Stimulated activated CD4-positive, alpha-beta T cell treated with anti-CD3 and anti-CD28 coated beads, Interleukin-15, amount 100 ng/mL, for 1 hour (primary cell): ENCODE measurements at places on chromosomes 7 and 10.

DNA sequence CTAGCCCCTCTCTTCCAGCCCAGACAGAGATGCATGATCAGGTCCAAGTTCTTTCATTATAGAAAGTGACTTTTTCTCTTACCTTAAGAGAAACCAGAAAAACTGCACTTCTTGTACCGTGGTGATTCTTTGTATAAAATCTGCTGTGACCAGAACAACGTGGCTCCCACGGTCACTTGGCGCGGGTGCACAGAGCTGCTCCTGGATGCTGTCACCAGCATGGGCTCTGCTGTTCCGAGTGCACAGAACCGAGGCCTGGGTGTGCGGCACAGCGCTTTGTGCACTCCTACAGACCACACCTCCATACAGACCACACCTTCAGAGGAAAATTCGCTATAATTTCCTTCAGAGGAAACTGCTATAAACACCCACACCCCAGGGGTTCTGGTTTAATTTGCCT is 26.0 kb downstream of the VIPR2 start:
- no peak for DNase-seq

GRCh38 chr7:71419546-71420337 is 287.8 kb downstream of the GALNT17 start:
- DNase-seq, result no peak

GRCh38 chr7:157612664-157613561 is 276.1 kb downstream of the DNAJB6 start:
- DNase-seq, result peak; percentile 23

- no peak for DNase-seq
Measured at GRCh38 chr7:27128034-27128433, 2.5 kb downstream of the HOXA4 start.

- no peak for DNase-seq
Measured at GRCh38 chr7:140593672-140593982, 47.0 kb downstream of the DENND2A start.

DNA sequence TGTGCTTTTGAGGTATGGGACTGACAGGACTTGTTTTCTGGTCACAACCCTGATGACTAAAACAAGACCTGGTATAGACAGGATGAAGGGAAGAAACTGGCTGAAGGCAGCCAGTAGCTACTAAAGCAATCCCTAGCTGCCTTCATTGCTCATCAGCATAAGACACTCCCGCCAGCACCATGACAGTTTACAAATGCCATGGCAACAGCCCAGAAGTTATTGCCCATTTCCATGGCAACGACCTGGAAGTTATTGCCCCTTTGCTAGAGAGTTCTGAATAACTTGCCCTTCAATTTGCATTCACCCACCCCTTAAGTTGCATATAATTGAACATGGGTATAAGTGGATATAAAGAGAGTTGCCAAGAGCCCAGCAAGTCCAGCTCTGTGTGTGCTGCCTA is 169.6 kb upstream of the FAM171A1 start:
- DNase-seq, result no peak

GRCh38 chr10:2399482-2399881 is 662.2 kb upstream of the ADARB2 start:
- no peak for DNase-seq

- DNase-seq, result no peak
Measured at GRCh38 chr10:88198023-88198422, 334.6 kb downstream of the PTEN start.

- no peak for DNase-seq
Measured at GRCh38 chr10:93615576-93616235, 3.4 kb downstream of the PDE6C start.

- DNase-seq, result no peak
Measured at GRCh38 chr7:38628630-38629385, 2.4 kb downstream of the AMPH start.

DNA sequence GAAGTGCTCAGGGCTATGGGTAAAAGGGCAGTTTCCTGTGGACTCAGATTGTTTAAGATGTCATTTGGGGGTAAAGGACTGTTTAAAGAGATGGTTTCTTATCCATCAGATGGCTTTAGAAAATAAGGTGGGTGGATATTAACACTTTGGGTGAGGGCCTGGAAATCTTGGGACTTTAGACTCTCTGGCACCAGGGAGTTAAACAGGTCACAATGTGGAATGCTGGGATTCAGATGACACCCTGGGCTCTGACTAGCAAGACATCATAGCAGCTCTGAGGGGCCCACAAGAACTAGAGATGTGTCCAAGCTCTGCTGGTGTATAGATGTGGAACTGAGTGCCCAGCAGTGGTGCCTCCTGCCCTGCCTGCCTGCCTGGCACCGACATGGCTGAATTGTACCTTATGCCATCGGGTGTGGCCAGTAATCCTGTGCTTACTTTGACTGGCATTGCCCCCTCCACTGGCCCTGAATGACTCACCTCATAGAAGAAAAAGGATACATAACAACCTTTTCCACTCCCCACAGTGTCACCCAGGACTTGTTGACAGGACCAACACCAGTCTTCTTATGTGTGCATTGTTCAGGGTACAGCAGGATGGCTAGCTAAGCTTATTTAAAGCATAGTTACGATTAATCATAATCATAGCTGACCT is 100.0 kb upstream of the PRR15 start:
- no peak for DNase-seq

DNA sequence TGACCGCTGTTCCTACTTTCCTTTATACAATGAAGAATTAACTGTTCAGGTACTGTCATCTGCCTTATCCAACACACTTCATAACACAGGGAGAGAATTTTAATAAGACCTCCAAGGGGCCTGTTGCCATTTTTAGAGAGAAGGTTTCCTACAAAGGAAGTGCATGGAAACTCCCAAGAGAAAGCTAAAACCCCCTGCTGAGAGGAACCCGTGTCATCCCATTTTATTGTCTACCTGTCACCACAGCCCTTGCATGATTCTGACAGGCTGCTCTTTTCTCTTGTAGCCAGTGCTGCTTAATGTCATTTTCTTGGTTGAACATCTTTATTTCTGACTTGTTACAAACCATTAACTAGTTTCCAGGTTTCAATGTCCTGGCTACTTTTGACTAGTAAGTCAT is 98.4 kb downstream of the SNX10 start:
- DNase-seq, result no peak

GRCh38 chr10:133241501-133242205 is 4.0 kb downstream of the VENTX start:
- no peak for DNase-seq

DNA sequence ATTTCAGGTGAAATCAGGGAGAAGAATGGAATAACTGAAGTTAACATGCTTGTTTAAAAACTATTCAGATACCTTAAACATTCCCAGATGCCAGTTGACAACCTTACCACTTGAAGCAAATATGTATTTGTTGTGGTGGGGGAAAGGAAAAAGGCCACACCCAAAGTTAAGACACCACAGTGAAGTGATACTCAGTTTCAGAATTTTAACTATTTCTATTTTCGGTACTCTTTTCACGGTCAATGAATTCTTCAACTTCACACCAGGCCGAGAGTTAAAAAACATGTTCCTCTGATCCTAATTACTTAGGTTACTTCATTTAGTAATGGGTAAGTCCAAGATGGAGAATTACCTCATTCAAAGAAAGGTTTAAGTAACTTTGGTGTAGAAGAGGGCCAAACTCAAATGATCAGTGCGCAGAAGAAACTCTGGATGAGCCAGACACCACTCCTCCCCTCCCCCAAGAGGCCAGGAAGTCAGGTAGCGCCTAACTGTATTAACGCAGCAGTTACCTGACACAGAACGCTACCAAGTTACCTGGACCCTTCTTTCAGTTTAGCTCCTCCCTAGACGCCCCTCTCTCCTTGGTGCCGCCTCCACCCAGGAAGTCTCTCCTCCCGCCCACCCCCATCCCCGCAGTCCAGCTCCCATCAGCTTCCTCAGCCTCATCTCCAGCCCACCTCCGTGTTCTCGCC is 700 bp downstream of the MTPN start:
- DNase-seq, result no peak

DNA sequence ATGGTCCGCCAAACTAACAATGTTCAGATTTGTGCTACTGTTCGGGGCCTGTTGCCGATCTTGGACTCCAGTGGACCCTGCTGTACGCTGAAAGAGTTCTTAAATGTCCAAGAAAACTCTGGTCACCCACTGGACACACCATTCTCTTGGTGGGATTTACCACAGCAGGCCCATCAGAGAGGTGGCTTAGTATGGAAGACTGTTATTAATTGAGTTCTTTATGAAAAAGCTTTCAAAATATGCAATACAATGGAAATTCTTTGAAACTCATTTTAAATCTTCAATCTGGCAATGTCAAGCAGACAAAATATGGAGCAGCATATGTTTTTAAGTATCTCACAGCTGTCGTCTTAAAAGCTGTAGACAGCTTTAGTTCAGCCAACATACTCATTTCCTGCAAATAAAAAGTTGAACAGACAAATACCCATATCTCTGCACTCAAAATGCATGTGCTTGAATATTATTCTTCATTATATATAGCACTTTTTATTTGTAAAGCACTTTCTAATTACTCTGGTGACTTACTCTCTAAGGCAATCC is 37.4 kb upstream of the GRM8 start:
- no peak for DNase-seq

DNA sequence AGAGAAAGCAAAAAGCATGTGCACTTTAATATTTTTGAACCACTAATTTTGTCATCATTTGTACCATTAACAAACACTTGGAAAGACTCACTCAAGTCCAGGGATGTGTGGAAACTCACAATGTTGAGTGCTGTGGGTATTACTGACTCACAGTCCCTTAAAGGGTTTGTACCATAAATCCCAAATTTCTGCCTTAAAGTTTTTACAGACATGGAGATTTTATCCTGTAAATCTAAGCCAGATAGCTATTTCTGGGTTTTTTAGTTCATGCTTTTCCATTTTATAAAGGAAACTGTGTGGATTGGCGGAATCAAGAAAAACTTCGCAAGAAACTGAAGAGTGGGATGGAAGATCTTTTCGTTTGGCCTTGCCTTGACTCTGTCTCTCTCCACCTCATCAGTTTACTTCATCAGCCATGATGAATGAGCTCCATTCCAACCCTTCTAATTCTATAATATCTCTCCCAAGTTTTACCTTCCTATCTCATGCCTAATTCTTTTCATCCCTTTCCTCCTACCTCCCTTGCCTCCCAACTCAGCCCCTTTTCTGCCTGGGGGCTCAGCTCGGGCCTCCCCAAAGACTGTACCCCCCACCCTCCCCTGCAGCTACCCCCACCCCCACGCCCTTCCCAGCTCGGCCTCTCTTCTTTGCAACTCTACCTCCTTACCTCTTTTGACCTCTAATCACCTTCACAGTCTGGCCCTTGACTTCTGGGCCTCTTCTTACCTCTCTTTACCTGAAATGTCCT is 218.5 kb upstream of the MKLN1 start:
- no peak for DNase-seq

- DNase-seq, result no peak
Measured at GRCh38 chr7:41825927-41826480, 123.1 kb upstream of the INHBA start.

DNA sequence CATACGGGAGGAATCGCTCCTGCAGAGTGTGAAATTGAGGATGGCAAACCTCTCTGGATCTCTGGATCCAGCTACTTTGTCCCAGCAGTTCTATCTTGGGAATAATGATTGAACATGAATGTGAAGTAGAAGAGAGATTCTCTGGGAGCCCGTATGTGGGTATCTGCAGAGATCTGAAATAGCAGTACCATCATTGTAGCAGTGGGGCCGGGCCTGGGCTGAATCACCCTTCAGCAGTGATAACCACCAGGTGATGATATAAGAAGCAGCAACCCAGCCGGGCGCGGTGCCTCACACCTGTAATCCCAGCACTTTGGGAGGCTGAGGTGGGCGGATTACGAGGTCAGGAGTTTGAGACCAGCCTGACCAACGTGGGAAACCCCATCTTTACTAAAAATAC is 51.9 kb downstream of the SKIDA1 start:
- no peak for DNase-seq

DNA sequence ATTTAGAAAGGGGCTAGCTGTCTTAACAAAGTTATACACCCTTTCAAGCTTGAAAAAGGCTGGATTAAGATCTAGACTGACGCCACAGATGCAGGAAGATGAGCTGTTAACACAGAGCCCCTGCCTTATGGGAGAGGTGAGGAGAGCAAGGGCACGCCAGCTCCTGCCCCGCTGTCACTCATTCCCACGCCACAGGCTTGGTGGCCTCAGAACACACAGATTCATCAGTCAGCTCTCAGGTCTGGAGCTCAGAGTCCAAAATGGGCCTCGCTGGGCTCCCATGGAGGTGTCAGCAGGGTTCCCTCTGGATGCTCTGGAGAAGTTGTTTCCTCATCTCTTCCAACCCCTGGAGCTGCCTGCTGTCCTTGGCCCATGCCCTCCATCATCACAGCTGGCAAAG is 554.2 kb downstream of the TCERG1L start:
- no peak for DNase-seq

DNA sequence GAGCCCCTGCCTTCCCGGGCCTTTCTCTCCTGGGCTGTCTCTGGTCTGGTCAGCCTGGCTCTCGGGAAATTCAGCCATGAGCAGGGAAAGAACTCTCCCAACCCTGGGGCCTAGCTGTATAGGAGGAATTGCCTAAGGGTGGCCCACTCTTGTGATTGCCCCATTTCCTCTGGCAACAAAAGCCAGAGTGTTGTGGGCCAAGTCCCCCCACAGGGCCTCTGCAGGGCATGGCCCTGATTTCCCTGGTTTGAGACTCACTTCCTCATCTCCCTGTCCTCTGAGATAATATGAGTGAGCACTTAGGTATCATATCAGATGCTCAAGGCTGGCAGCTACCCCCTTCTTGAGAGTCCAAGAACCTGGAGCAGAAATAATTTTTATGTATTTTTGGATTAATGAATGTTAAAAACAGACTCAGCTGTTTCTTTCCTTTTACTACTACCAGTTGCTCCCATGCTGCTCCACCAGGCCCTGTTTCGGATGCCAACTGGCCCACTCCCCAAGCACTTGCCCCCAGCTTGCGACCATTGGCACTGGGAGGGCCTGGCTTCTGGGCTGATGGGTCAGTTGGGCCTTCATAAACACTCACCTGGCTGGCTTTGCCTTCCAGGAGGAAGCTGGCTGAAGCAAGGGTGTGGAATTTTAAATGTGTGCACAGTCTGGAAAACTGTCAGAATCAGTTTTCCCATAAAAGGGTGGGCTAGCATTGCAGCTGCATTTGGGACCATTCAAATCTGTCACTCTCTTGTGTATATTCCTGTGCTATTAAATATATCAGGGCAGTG is 11.4 kb downstream of the IRF5 start:
- no peak for DNase-seq

DNA sequence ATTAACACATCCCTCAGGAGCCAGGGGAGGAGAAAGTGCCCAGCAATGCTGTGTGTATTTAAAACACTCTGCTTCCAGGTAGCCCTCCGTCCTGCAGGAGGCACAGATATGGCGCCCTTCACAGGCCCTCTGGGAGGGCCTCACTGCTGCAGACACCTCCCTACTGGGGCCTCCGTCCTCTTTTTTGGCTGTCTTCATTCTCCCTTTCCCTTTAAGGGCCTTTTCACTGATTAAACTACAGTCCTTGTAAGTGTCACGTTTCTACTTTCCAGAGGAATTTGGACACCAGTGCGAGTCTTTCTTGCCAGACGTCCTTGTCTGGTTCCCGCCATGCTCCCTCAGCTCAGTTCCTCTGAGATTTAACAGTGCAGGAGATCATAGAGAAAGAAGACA is 39.7 kb upstream of the MKRN1 start:
- DNase-seq, result no peak

DNA sequence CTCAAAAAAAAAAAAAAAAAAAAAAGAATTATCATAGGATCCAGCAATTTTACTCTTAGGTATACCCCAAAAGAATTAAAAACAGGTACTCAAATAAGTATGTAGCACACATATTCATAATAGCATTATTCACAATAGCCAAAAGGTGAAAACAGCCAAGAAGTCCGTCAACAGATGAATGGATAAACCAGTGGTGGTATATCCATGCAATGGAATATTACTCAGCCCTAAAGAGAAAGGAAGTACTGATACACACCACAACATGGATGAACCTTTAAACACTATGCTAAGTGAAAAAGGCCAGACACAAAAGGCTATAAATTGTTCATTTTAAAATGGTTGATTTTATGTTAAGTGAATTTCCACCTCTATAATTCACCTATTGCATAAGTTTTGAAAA is 804.8 kb upstream of the AUTS2 start:
- no peak for DNase-seq
